ENCODE measurements at places on chromosomes 12 and 14.

DNA sequence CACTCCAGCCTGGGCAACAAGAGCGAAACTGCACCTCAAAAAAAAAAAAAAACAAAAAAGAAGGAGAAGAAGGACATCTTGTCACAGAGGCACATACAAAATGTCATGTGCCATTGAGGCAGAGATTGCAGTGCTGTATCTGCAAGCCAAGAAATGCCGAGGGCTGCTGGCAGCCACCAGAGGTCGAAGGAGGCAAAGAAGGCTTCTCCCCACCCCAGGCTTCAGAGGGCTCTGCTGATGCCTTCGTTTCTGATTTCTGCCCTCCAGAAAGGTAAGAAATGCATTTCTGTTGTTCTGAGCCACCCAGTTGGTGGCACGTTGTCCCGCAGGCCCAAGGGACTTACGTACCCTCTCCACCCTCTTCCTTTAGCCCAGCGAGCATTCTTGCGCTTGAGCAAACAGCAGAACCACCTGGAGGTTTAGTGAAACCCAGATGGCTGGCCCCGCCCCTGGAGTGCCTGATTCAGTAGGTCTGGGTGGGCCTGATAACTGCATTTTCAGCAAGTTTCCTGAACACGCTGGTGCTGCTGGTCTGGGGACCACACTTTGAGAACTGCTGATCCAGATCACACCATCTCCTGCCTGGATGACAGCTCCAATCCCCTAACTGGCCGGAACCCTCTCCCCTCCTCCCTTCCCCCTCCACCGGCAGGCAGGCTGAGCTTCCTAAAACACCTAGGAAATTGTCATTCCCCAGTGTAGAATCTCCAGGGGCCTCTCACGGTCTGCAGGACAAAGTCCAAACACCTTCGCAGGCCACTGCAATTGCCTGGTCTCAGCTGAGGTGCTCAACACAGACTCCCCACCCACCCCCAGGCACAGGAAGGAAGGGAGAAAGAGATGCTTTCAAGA lies 21.1 kb upstream of the SCARB1 start:
- no peak for DNase-seq

- peak; percentile 61 for DNase-seq
Measured at GRCh38 chr14:103292426-103293374, 41.3 kb upstream of the EIF5 start.

DNA sequence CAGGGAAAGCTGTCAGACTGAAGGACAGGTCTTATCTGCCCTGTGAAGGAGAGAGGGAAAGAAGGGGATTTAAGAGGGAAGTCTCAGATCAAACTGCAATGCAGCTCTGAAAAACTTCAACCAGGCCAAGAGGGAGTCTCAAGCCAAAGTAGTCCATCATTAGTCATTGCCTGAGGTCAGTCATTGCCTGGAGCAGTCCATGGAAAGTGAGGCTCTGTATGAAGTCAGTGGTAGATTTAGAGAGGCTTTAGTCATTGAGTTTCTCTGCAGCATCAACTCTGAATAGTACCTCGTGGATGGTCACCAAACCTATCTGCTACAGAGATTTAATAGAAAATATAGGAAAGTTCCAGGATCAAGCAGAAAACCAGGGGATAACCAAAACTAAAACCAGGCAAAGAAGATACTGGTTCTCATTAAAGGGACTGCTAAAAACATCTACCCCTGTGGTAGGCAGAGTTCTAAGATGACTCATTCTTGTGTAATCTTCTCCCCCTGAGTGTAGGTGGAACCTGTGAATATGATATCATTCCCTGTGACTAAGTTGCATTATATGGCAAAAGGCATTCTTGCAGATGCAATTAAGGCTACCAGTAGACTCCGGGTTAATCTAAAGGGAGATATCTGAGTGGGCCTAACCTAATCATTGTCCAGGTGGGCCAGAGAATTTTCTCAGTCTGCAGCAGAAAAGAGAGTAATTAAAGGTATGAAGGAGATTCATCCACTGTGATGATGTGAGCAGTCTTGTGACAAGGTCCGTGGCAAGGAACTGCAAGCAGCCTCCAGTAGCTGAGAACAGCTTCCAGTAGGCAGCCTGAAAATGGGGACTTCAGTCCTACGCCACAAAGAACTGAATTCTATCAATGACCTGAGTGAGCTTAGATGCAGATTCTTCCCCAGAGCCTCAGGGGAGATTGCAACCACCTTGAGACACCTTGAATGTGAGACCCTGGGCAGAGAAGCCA lies 123.1 kb downstream of the GALC start:
- DNase-seq = no peak

- no peak for DNase-seq
Measured at GRCh38 chr12:41904041-41904440, 240.6 kb downstream of the GXYLT1 start.

- no peak for DNase-seq
Measured at GRCh38 chr12:51262758-51263177, 7.4 kb downstream of the SMAGP start.

- DNase-seq = no peak
Measured at GRCh38 chr12:84756961-84757360, 155.6 kb downstream of the SLC6A15 start.

DNA sequence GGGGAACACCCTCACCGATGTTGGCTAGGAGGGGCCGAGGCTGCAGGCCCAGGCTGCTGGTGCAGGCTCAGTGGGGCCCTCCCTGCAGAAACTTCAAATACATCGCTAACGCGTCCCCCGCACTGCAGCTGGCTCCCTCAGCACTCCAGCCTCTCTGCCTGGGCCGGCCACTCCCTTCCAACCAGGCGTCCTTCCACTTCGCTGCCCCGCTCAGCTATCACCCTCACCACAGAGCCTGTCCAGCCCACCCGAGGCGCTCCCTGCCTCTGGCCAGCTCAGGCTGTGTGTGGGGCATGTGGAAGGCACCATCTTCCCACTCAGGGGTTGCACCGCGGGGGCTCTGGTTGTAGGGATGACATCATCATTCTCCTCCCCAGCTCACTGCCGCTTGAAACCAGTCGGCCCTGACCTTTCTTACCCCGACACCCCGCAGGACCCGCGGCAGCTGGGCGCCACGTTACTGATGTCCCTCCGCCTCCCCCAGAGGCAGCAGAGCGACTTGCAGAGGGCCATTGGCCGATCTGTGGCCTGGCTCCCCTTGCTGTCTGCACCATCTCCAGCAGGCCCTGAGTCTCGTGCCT lies 199.9 kb upstream of the RTL1 start:
- DNase-seq = no peak

DNA sequence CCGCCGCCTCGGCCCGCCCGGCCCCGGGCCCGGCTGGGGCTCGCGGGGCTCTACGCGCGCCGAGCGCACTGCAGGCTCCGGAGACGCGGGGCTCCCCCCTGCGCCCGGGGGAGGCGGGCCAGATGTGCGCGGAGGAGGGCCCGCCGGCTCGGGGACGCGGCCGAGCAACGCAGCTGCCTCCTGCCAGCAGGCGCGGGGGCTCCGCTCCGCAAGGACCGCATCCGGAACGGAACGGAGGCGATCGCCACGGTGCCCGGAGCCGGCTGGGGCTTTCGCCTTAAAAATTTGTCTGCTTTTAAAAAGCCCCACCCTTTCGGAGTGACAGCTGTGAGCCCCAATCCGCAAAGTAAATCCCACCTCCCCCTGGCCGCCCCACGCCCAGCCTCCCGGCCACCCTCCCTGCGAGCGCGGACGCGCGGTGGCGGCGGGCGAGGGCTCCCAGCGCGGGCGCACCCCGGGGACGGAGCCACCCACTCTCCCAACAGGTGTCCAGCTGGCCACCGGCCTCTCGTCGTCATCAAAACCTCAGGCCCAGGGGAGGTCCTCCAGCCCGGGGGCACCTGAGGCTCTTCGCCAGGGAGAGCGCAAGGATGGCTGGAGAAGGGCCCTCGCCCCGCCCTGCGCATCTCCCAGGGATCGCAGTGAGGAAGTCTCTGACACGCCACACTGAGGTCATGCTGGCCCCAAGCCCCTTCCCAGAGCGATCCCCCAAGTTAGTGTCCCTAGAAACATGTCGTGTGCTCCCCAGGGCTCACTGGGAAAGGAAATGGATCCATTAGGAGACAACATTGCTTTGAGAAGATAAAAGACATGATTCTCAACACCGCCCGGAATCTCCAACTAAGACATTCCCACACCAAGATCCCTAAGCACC lies at the start of gene TMEM132D:
TSS of gene TMEM132D (minus strand) at position 70 of the 874 bp plus-strand sequence.
- no peak for DNase-seq

DNA sequence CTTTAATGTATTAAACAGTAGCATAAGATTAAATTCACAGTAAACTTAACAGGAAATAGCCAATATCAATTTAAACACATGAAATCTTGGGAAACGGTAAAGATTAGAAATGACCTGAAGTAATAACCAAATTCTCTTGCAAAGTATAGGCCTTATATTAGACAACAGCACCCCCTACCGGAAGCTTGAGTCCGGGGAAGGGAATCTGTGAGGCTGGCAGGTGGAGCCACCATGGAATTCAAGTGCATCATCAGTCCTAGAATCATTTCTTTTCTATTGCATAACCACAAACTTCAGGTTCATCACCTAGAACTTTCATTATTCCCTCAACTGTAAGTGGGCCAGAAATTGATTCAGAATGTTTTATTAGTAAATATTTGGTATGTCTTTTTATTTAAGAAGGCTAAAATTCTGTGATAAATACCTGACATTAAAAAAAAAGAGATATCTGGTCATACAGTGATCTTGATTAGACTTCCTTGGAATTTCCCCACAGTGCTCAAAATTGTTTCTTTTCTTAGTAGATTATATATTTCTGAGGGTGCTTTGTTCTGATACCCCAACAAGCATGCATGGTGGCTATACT lies 48.6 kb downstream of the AP5M1 start:
- DNase-seq = peak; percentile 74

DNA sequence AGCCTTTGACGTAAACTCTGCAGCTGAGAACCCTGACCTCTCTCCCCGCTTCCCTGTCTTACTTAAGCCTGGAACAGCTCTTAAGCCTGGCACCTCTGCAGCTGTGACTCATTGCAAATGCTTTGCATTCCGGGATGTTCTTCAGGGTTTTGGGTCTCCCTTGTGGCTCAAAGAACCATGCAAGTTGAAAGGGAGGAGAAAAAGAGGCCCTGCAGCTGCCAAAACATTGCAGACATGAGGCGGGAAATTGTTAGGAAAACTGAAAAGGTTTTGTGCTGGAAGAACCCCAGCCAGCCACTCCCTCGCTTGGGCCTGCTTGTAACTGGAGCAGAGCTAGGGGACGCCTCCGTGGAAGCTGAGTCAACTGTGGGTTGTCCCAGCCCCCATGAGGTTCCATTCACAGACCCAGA lies 60.2 kb upstream of the FERMT2 start:
- DNase-seq = peak; percentile 26

Data from globus pallidus (tissue), 1 donor.